ENCODE measurements at places on chromosomes 2 and 18. TPM values are rescaled to one million over a fixed set of nuclear protein-coding genes. Genes with fewer than 3 reads are reported as not detected.

HNMT gene
- total RNA-seq, result 32.6 TPM

CCDC121 gene
- total RNA-seq, result 3.6 TPM

FN1 gene
- total RNA-seq, result 245 TPM

PTPN2 gene
- 18.1 TPM for total RNA-seq

TRIM54 gene
- total RNA-seq, result 105 TPM

SERPINB4 gene
- not detected for total RNA-seq

PLCL1 gene
- 19.1 TPM for total RNA-seq

SLC39A6 gene
- 19.3 TPM for total RNA-seq

DSEL gene
- total RNA-seq, result 6.1 TPM

MYL1 gene
- not detected for total RNA-seq

TMEM247 gene
- not detected for total RNA-seq

ALPP gene
- total RNA-seq, result not detected

STARD7 gene
- total RNA-seq, result 135 TPM

SKOR2 gene
- not detected for total RNA-seq

IL1A gene
- total RNA-seq, result not detected

KRCC1 gene
- 21.5 TPM for total RNA-seq

ZC3H6 gene
- 20.0 TPM for total RNA-seq

ZNF385B gene
- 36.7 TPM for total RNA-seq

OTOS gene
- total RNA-seq, result not detected

TNFAIP6 gene
- total RNA-seq, result 5.1 TPM

COL3A1 gene
- total RNA-seq, result 305 TPM

ALPG gene
- total RNA-seq, result not detected

SERPINB7 gene
- total RNA-seq, result not detected

SLC5A7 gene
- not detected for total RNA-seq

COL4A3 gene
- total RNA-seq, result 13.0 TPM

FSIP2 gene
- total RNA-seq, result 0.52 TPM

CHRND gene
- total RNA-seq, result 0.35 TPM

FOXD4L1 gene
- not detected for total RNA-seq

RGPD6 gene
- total RNA-seq, result 10.0 TPM

SERPINB11 gene
- total RNA-seq, result not detected

EML6 gene
- 0.52 TPM for total RNA-seq

LIMS4 gene
- total RNA-seq, result 4.0 TPM

DES gene
- 5,895 TPM for total RNA-seq

UGT1A10 gene
- total RNA-seq, result not detected

UPP2 gene
- total RNA-seq, result not detected

KCNG2 gene
- 0.15 TPM for total RNA-seq

VWA3B gene
- total RNA-seq, result 0.50 TPM

RAB11FIP5 gene
- total RNA-seq, result 21.7 TPM

SFTPB gene
- total RNA-seq, result 0.12 TPM

DOK6 gene
- total RNA-seq, result 9.0 TPM

NDUFB3 gene
- total RNA-seq, result 325 TPM

CDKL4 gene
- 0.84 TPM for total RNA-seq

IL36G gene
- total RNA-seq, result not detected

ACKR3 gene
- 46.4 TPM for total RNA-seq

PAPOLG gene
- 10.0 TPM for total RNA-seq

ICA1L gene
- total RNA-seq, result 6.3 TPM

CERKL gene
- total RNA-seq, result not detected

RGPD3 gene
- 0.10 TPM for total RNA-seq

DBI gene
- 227 TPM for total RNA-seq

TUBB8B gene
- not detected for total RNA-seq

ACMSD gene
- total RNA-seq, result not detected

ZNF892 gene
- total RNA-seq, result 2.8 TPM

LBX2 gene
- 0.60 TPM for total RNA-seq

DLX2 gene
- total RNA-seq, result not detected

SPR gene
- total RNA-seq, result 47.7 TPM

Measured in left cardiac atrium (tissue), 4 donors.